T-cell (primary cell): ENCODE measurements at places on chromosomes 12 and 14. TPM values are rescaled to one million over a fixed set of nuclear protein-coding genes. Genes with fewer than 3 reads are reported as not detected.

DNA sequence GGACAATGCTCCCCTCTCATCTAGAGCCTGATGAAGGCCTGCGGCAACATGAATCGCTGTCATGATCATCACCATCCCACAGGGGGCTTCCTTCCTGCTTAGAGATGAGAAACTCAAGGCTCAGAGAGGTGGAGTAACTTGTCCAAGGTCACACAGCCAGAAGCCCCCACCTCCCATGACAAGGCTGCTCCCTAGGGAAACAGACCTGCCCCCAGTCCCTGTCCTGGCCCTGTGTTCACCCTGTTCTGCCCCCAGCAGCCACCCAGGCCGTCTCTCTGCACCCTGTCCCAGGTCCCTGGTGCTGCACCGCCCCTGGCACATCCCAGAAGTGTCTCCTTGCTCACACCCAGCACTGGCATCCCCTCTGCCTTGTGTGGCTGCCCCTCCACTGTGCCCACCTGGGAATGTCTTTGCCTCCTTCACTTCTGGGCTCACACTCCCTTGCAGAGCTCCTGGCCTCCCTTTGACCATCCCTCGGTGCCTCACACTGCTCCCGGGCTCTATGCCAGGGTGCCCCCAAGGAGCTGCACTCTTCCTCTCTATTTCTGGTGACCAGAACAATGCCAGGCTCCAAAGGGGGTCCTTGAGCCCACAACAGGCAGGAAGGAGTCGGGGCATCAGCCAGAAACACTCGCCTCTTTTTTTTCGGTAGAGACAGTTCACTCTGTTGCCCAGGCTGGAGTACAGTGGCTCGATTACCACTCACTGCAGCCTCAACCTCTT is 70.5 kb downstream of the BCL11B start:
- H3K27ac ChIP-seq = peak overlapping the region; percentile 73
- peaks cover 99% of the 10 kb centered on the region for H3K4me1 ChIP-seq
- no peaks in the 10 kb centered on the region for H3K27me3 ChIP-seq

Gene SSTR1
- not detected for total RNA-seq

- DNase-seq = no peak
- H3K4me3 ChIP-seq = no peak overlapping the region
- no peak overlapping the region for H3K27ac ChIP-seq
Observed at GRCh38 chr12:65232476-65233077, 45.9 kb upstream of the MSRB3 start.

Gene OTX2
- total RNA-seq = not detected

Gene ADAM21
- not detected for total RNA-seq
